ENCODE measurements at places on chromosomes 2 and 18.

- no peak overlapping the region for H3K27ac ChIP-seq
- H3K4me3 ChIP-seq, result no peak overlapping the region
- no peaks in the 10 kb centered on the region for H3K36me3 ChIP-seq
- no peak for DNase-seq
These were observed 12.9 kb downstream of the FHL2 start for GRCh38 chr2:105385731-105386540.

DNA sequence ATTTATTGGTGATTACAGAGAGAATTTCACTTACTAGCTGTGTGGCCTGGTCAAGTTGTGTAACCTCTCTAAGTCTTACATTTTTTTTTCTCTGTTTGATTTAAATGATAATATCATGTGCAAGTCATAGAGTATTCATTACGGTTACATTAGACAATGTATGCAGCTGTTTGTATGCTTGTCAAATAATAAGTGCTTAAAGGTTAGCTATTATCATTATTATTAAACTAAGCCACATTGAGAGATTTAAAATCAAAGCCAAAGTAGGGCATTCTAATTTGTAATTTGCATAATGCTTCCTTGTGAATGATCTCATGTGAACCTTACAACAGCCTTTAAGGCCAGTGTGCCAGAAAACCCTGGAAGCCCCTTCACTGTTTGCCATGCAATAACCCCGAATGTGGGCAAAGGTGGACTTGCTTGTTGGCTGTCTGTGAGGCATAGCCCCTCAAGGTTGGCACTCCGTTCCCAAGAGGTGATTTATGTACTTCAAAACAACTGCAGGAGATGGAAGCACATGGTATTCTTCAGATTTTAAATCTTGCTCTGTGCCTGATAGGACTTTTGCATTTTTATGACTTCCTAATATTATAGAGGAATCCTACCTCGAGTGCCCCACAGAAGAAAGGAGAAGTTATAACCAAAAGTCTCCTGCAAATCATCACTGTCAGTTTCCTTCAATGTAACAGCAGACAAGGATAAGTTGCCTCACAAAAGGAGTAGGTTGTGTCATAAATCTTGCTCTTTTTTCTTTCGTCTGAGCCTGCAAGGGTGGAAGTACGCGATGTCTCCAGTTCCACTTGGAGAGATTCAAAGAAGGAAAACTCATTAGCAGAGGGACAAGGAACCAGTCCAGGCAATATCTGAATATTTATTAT, 272.0 kb downstream of the TGIF1 start:
- no peak for DNase-seq
- H3K4me1 ChIP-seq, result peaks cover 17% of the 10 kb centered on the region
- no peaks in the 10 kb centered on the region for H3K27me3 ChIP-seq

- no peak overlapping the region for H3K27ac ChIP-seq
- H3K4me1 ChIP-seq, result no peaks in the 10 kb centered on the region
- no peaks in the 10 kb centered on the region for H3K36me3 ChIP-seq
- no peak overlapping the region for H3K4me3 ChIP-seq
- no peak for DNase-seq
These were observed 10.5 kb upstream of the FAM171B start for GRCh38 chr2:186683341-186683740.

GRCh38 chr2:122531290-122532071, 776.0 kb downstream of the TSN start:
- no peaks in the 10 kb centered on the region for H3K27me3 ChIP-seq
- H3K36me3 ChIP-seq, result no peaks in the 10 kb centered on the region
- H3K4me3 ChIP-seq, result no peak overlapping the region
- DNase-seq, result peak; percentile 68
- H3K4me1 ChIP-seq, result peaks cover 14% of the 10 kb centered on the region
- peak overlapping the region; percentile 27 for H3K27ac ChIP-seq

DNA sequence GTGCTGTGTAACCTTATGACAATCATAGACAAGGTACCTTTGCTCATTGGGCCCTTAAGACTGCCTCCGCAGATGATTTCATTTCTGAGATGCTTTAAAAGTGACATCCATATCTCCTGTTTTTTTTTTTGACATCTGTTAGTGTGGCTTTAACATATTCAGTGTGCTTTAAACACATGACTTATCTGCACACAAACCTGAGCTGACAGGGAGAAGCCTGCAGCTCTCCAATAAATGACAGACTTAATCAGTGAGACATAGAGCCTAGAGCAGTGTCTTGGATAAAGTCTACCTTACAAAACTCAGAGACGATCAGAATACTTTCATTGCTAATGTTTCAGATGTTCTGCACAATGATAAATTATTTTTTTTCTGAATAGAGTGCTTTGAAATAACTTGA, 130.7 kb downstream of the UBE2E3 start:
- H3K27me3 ChIP-seq, result no peaks in the 10 kb centered on the region
- no peak for DNase-seq
- no peaks in the 10 kb centered on the region for H3K36me3 ChIP-seq
- H3K4me3 ChIP-seq, result no peak overlapping the region

GRCh38 chr18:57219964-57220363, 73.1 kb downstream of the BOD1L2 start:
- H3K4me3 ChIP-seq, result no peak overlapping the region
- no peak for DNase-seq
- H3K36me3 ChIP-seq, result no peaks in the 10 kb centered on the region

DNA sequence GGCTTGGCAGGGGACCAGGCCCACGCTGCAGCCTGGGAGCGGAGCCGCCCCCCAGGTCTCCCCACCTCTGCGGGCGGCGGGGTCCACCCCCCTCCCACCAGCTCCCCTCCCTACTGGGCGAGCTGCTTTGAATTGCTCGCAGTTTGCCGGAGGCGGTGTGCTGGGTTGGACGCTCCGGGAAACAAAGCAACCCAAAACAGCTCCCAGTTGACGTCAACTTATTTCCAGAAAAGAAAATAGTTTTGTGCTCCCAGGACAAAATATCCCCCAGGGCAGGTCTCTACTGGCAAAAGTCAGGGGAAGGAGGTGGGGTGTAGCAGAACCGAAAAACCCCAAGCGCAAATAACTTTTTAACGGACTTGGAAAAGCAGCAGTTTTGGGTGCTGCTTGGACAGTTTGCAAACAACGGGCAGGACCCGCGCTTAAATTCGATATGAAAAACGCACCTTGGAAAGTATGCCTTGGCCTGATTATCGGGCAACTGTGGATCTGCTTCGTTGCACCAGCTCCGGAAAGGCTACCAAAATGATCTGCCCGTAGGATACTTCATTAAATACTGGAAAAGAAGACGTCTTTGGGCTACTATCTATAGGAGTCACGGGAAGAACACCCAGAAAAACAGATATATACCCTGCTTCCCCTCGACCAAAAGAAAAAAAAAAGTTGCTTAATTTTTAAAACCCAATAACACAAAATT, 2.8 kb upstream of the KCTD1 start:
- peak overlapping the region; percentile 78 for H3K4me3 ChIP-seq
- no peaks in the 10 kb centered on the region for H3K36me3 ChIP-seq
- DNase-seq, result peak; percentile 64
- peaks cover 92% of the 10 kb centered on the region for H3K27me3 ChIP-seq

GRCh38 chr2:149828520-149829210, 241.1 kb upstream of the MMADHC start:
- H3K27me3 ChIP-seq, result no peaks in the 10 kb centered on the region
- no peak for DNase-seq
- peaks cover 11% of the 10 kb centered on the region for H3K4me1 ChIP-seq

GRCh38 chr2:7145707-7146106, 228.5 kb downstream of the RNF144A start:
- H3K27me3 ChIP-seq, result no peaks in the 10 kb centered on the region
- no peak overlapping the region for H3K4me3 ChIP-seq
- H3K4me1 ChIP-seq, result peaks cover 7% of the 10 kb centered on the region
- no peaks in the 10 kb centered on the region for H3K36me3 ChIP-seq

- no peak overlapping the region for H3K27ac ChIP-seq
- no peaks in the 10 kb centered on the region for H3K4me1 ChIP-seq
- no peaks in the 10 kb centered on the region for H3K27me3 ChIP-seq
- no peak for DNase-seq
- no peaks in the 10 kb centered on the region for H3K36me3 ChIP-seq
- H3K4me3 ChIP-seq, result no peak overlapping the region
These were observed 1267.8 kb downstream of the SUCLG1 start for GRCh38 chr2:83191316-83191715.

DNA sequence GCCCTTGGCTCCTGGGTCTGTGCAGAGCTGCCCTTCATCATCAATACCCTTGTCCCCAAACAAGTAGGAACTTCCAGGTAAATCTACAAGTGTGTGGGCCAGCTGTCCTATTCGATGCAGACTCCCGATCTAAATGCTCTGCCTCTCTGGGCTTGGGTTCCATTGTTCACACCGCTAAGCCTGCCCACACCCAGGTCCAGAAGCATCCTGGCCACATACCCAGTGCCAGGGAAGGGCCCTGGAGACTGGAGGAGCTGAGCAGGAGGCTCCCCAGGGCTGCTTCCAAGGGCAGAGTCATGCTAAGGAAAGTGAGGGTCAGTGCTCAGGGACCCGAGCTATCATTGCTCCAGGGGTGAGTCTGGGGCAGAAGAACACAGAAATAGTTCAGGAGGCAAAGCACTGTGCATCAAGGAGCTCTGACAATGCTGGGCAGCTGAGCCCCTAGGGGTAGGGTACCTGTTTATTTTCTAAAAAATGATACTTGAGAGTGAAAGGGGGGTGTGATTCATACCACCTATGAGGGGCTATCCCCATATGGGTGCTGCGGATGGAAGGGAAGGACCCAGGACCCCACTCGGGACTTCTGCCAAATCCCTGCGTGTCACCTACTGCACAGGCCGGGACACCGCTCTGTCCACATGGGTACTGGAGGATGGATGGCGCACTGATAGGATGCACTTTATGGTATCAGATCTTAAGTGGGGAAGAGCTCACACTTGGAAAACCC, 25.8 kb upstream of the TWIST2 start:
- H3K36me3 ChIP-seq, result no peaks in the 10 kb centered on the region
- H3K27me3 ChIP-seq, result no peaks in the 10 kb centered on the region
- no peak overlapping the region for H3K27ac ChIP-seq
- no peak for DNase-seq

GRCh38 chr18:12038082-12038638, 55.5 kb upstream of the ANKRD62 start:
- no peak overlapping the region for H3K27ac ChIP-seq
- no peaks in the 10 kb centered on the region for H3K4me1 ChIP-seq
- peak overlapping the region; percentile 61 for H3K4me3 ChIP-seq
- H3K27me3 ChIP-seq, result peaks cover 34% of the 10 kb centered on the region
- H3K36me3 ChIP-seq, result no peaks in the 10 kb centered on the region
- peak; percentile 54 for DNase-seq

DNA sequence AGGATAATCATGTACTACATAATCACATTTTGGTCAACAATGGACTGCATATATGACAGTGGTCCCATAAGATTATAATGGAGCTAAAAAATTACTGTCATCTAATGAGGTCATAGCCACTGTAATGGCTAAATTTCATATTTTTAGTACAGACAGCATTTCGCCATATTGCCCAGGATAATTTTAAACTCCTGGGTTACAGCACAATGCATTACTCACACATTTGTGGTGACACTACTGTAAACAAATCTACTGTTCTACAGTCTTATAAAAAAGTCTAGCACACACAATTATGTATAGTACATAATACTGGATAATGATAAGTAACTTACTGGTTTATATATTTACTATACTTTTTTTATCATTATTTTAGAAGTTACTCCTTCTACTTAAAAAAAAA, 12.8 kb downstream of the EIF2AK2 start:
- H3K36me3 ChIP-seq, result peaks cover 3% of the 10 kb centered on the region
- H3K4me3 ChIP-seq, result no peak overlapping the region
- H3K27ac ChIP-seq, result no peak overlapping the region
- no peak for DNase-seq

DNA sequence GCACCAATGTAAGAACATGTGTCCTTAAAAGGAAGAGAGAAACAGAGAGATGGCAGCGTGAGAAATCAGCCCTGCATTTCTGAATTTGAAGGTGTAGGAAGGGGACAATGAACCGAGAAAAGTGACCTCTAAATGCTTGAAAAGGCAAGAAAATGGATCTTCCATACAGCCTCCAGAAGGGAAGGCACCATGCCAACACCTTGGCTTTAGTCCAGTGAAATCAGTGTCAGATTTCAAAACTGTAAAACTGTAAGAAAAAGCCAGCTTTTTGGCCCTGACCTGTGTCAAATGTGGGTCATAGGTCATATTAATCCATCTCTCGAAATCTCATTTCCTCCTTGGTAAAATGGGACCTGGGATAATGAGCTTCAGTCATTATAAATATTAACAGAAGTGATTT, 762.3 kb downstream of the DCDC2C start:
- no peak for DNase-seq
- H3K27ac ChIP-seq, result no peak overlapping the region
- H3K36me3 ChIP-seq, result no peaks in the 10 kb centered on the region
- H3K4me3 ChIP-seq, result no peak overlapping the region

- no peak for DNase-seq
- peak overlapping the region; percentile 43 for H3K27ac ChIP-seq
- H3K4me3 ChIP-seq, result no peak overlapping the region
These were observed 70.5 kb upstream of the PPP1CB start for GRCh38 chr2:28681158-28681571.

DNA sequence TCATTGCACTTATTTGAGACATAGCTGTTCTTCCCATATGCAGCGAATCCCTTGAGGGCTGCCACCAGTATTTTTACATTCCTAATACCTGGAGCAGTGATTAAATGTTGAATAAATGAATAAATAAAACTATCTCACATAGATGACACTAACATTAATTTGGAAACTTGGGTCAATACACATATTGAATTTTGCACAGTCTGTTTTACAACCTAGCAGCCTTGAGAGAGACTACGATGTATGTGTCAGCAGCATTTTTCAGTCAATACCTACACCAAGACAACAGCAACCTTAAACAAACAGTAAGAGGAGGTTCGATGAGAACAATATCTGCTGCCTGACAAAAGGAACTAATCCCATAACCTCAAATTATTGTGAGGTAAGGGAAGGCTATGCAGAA, 53.4 kb downstream of the NBAS start:
- H3K27me3 ChIP-seq, result no peaks in the 10 kb centered on the region
- H3K27ac ChIP-seq, result no peak overlapping the region

DNA sequence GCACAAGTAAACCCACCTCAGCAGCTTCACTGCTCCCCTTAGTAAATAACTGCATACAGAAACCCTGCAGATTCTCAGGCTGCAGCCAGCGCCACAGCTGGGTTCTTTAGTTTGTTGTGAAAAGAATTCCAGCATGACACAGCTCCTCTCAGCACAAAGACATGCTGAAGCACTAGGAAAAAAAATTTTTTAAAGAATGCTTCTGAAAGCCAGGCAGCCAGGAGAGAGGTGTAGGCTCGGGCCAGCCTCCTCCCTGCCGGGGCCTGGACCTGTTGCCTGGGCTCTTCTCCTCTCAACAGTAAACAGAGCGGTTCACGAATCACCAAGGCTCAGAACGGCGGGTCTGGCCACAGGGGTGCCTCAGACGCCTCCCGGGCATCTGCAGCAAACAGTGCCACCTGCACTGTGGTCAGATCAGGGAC, 95.7 kb upstream of the POU3F3 start:
- H3K27ac ChIP-seq, result peak overlapping the region; percentile 87
- peaks cover 22% of the 10 kb centered on the region for H3K4me1 ChIP-seq
- no peaks in the 10 kb centered on the region for H3K27me3 ChIP-seq
- no peaks in the 10 kb centered on the region for H3K36me3 ChIP-seq
- peak overlapping the region; percentile 15 for H3K4me3 ChIP-seq
